Renal cortex interstitium (tissue), 15 donors: ENCODE measurements at places on chromosomes 12 and 14. TPM values are rescaled to one million over a fixed set of nuclear protein-coding genes. Genes with fewer than 3 reads are reported as not detected.

- DNase-seq = no peak
Observed at GRCh38 chr12:98422359-98422758, 93.0 kb upstream of the TMPO start.

GRCh38 chr14:71703477-71703876, 228.8 kb upstream of the RGS6 start:
- no peak for DNase-seq

Gene RFLNA
- 9.0 TPM for polyA plus RNA-seq

Gene ZNF10
- polyA plus RNA-seq = 21.8 TPM

Gene SYT10
- 0.75 TPM for polyA plus RNA-seq

DNA sequence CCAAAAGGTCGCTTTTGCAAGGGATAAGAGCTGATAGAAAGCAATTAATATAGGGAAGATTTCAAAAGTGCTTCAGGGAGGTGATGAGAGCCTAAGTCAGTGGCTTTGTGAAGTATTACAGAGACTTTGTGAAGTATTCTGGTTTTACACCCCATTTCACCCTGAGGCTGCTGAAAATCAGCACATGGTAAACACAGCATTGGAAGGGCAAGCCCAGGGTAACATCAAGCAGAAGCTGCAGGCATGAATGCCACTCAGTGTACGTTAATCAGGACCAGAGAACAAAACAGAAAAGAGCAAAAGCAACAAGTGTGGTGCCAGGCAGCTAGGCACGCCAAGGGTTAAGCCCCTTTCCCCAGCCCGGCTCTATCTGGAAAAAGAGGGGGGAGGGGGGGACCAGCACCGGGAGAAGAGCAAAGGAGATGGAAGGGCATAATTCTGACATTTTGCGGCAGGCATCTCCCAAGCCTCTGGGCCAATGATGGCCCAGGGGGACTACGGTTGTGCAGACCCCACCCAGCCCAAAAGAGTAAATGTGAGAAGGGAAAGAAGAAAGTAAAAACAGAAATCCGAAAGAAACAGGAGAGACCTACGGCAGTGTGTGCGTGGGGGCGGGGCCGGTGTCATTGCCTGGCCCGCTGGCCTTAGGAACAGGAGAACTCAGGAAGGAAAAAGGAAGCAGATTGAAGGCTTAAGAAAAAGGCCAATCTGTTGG, 58.9 kb downstream of the DHRS2 start:
- DNase-seq = no peak

GRCh38 chr14:24434036-24434435, 4.3 kb downstream of the KHNYN start:
- no peak for DNase-seq

GRCh38 chr12:121446750-121447149, 46.8 kb downstream of the RNF34 start:
- no peak for DNase-seq

DNA sequence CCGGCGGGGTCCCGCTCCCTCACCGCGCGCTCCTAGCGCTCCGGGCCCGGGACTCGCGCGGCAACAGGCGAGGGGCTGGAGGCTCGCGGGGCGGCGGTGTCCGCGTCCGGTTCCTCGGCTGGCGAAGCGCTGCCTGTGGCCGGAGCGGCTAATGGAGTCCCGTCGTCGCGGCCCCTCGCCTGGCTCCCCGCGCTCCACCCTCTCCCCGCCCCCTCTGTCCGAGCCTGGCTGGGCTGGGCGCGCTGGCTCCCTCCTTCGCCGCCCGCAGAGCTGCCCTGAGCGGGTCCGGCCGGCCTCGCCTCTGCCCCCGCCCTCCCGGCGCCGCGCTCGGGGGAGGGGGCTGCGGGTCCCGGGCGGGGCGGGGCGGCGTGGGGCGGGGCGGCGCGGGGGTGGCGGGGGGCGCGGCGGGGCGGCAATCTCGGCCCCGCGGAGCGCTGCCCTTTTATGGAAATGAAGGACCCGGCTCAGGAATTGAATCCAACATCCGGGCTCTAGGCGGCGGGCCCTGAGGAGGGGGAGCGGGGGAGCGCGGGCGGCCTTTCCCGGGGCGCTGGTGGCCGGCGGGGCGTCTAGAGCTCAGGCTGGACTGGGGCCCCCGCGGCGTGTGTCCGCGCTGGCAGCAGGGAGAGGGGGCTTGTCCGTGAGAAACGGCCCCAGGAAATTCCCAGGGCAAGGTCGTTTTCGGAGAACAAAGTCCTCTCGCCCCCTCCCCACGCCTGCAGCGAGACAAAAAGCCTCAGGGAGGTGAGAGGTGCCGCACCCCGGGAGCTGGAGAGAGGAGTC, at the start of gene FERMT2:
TSS of gene FERMT2 (minus strand) at position 153 of the 783 bp plus-strand sequence. CDS start 482 bp downstream, outside the sequence.
- DNase-seq = peak; percentile 88

Gene LRTM2
- 0.62 TPM for polyA plus RNA-seq

- DNase-seq = no peak
Observed at GRCh38 chr12:91123236-91123916, 12.1 kb upstream of the LUM start.

Gene HOXC10
- 65.1 TPM for polyA plus RNA-seq

DNA sequence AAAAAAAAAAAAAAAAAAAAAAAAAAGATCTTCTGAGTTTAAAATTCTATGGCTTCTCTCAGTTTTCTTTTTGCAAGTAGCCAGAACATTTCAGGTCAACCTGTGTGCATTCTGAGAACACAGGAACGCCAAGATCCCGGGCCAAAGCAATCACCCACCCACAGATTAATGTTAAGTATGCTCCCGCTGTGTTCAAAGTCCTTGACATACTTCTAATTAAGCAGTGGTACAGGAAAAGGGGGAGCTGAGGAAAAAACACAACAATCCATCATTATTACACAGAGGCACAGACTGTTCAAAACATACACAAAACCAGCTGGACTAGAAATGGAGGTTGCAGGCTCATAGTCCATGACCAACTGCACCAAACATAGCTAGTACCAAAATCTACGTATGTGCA, 2.8 kb downstream of the FBXO21 start:
- no peak for DNase-seq

Gene RTL1
- polyA plus RNA-seq = 0.15 TPM

DNA sequence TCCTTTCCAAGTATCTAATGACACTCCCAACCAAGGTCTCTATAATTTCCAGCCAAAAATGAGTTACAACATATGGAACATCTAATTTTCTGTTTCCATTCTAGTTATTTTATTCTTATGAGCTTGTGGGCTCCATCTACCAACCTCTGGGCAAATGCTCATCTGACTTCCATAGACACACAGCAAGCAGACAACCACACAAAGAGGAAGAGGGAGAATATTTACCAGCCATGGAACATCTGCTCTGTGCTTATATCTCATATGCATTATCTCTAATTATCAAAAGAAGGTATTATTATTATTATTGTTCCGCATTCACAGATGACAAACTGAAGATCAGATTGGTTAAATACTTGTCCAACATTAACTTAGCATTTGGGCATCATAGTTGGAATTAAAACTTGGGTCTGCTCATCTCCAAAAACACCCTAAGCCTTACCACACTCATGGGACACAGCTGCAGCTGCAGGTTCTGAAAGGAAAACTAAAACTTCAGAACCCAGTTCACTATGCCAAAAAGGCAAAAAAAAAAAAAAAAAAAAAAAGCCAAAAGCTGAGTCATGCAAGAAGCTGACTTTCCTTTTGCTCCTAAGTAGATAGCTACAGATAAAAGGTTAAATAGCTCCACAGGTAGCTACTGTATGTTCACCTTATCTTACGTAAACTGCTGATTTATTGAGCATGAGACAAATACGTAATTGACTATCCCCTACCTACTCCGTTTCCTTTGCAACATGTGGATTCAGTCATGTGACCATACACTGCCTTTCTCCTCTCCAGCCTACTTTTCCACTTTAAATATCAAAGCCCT, 23.6 kb upstream of the TCL1B start:
- DNase-seq = no peak
